ENCODE measurements at places on chromosomes 3 and 15. TPM values are rescaled to one million over a fixed set of nuclear protein-coding genes. Genes with fewer than 3 reads are reported as not detected.

The TMC3 gene
- total RNA-seq, result 0.20 TPM

The KIF15 gene
- 2.9 TPM for total RNA-seq

The ATP13A5 gene
- total RNA-seq, result not detected

The MASP1 gene
- total RNA-seq, result 1.7 TPM

The MST1 gene
- 13.2 TPM for total RNA-seq

The COPB2 gene
- total RNA-seq, result 246 TPM

The CCR1 gene
- not detected for total RNA-seq

The LARP6 gene
- total RNA-seq, result 51.3 TPM

The CDHR4 gene
- total RNA-seq, result 0.07 TPM

The NCK1 gene
- 39.1 TPM for total RNA-seq

The TM4SF18 gene
- total RNA-seq, result 0.07 TPM

The HIGD2B gene
- not detected for total RNA-seq

The NPAP1 gene
- not detected for total RNA-seq

The SPTBN5 gene
- total RNA-seq, result 0.20 TPM

The SERPINI2 gene
- not detected for total RNA-seq

The CHRFAM7A gene
- 1.5 TPM for total RNA-seq
